ENCODE measurements at places on chromosomes 6 and 20.

DNA sequence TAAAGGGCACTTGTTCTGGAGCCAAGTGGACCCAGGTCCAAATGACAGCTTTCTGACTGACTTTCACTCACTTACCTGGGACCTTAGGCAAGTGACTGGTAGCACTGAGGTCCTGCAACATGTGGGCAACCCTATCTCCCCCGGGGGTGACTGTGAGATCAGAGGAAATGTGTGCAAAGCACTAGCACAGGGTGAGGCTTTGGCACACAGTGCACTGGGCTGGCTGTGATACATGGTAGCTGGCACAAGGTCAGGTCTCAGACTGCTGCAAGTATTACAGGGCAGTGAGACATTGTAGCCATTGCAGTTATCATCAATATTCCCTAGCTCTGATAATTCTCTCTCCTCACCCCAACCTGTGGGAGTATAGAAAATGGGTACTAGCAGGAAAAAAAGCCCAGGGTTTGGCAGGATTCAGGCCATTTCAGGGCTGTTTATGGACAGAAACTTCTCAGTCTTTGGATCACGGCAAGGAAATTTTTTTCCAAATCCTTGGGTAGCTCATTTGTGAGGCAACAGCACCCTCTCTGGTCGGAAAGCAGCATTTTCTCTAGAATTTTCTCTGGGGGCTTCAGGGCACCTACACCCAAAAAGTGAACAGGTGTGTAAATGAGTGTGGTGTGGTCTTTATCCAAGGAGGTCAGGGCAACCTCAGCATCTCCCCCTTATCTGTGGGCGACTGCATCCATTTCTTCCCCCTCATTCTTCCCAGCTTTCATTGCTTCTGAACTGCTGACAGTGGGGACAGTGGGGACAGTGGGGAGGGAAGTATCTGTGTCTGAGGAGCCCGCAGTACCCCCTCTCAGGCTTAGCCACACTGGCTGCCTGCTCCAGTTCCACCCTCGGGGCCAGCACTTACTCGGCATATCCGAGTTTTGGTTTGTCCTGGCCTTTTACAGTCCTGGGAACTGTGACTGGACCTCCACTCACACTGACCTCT is 148.7 kb upstream of the PHACTR3 start:
- no peak for DNase-seq

DNA sequence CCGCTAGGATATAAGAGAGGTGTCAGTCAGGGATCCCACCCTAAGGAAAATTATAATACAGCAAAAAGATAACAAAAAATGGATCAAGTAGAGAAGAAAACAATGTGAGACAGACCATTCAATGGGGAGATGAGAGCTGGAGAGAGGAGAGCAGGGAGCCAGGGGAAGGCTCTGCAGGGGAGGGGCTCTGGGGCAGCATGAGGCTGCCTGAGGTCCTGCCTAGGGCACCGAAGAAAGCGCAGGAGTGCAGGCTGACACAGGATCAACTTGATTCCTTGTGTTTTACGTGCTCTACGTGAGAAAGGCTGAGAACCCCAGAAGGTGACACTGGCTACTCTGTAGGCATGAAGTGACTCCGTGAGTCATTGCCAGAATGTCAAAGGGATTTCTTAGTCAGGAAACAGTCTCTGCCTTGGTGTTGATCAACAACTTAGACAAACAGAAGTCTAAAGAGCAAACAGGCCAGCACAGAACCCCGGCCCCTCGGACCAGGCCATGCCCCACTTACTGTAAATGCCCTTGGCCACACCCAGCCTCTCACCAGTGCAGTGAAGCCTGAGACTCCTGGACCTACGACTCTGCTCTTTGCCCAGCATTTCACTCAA is 290.1 kb upstream of the PRDM1 start:
- no peak for DNase-seq

GRCh38 chr6:109262261-109262660 is 120.0 kb downstream of the CD164 start:
- DNase-seq, result no peak

GRCh38 chr20:8043687-8044282 is 24.2 kb upstream of the TMX4 start:
- peak; percentile 69 for DNase-seq

DNA sequence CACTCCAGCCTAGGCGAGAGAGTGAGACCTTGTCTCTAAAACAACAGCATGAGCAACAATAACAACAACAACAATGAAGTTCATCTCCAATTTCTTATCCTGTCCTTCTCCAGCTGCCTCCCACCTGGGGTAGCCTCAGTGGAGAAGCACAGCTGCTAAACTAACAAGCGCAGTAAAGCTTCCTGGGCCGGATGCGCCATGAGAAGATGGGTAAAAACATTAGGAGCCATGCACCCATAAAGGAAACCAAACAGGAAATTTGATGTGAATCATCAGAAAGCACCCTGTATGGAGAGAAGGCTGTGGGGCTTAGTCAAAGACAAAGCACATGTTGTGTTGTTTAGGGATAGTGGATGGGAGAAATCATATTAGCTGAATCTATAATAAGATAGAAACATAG is 61.1 kb upstream of the CCN6 start:
- no peak for DNase-seq

GRCh38 chr6:108846101-108846500 is 2.1 kb upstream of the ARMC2 start:
- no peak for DNase-seq

GRCh38 chr6:169168706-169169105 is 84.9 kb downstream of the THBS2 start:
- no peak for DNase-seq

GRCh38 chr6:118080547-118080946 is 173.5 kb downstream of the SLC35F1 start:
- no peak for DNase-seq

DNA sequence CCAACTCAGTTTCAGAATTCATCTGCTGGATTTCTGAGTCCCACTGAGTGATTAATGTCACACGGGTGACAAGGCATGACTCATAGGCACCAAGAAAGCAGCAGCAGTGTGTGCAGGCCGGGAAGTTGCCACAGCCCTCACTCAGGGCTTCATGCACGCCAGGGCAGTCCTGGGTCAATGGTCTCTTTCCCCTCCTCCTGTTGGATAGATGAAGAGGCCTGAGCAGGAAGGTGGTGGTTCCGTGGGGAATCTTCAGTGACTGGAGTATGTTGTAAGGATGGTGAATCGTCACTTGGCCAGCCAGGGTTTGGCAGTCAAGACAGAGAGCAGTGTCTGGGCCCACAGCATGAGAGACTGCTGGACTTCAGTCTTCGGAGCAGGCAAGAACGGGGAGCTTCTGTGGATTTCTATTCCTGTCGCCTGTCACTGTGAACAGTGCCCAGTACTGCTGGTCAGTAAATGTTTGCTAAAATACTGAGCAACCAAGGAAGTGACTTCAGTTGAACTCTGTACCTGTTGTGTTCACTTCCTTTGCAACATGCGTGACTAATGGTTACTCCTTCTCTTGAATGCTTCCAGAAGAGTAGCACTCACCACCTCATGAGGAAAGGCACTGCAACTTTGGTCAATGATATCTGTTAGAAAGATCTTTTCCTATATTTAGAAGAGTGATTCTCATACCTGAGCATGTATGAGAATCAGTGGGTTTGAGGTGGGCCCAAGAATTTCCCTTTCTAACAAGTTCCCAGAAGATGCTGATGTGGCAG is 62.0 kb upstream of the CD93 start:
- no peak for DNase-seq

GRCh38 chr20:48776306-48776705 is 51.5 kb downstream of the PREX1 start:
- no peak for DNase-seq

- DNase-seq, result peak; percentile 51
These were observed 46.8 kb upstream of the PXDC1 start for GRCh38 chr6:3798055-3798919.

DNA sequence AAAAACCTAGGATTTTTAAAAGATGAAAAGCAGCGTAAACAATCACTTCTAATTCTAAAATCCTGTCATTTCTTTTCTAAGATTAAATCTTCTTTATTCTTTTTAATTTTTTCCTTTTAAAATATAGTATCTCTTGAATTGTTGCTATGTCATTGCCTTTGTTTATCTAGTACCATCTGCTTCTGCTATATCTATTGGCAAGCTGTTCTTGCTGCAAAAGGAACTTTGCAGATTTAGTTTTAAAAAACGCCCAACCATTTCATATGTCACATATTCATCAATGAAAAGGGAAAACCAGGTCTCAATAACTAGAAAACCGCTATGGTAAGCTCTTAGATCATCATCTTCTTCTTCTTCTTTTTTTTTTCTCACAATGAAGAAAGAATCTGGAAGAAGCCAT is 11.5 kb upstream of the EEF1A1 start:
- DNase-seq, result no peak

DNA sequence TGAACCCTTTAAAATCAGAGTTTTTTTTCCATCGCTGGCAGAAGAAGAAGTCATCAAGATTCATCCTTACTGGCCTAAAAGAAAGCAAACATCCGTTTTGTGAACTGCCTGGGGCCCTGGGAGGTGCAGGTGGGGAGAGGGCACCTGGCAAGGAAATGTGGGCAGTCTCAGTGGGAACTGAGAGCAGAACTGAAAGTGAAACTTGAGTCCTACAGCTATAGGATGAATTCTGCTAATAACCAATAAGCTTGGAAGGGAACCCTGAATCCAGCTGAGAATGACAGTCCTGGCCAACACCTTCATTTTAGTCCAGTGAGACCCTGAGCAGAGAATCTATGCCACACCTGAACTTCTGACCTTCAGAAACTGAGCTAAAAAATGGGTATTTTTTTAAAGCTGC is 130.1 kb upstream of the ASCC3 start:
- DNase-seq, result no peak

DNA sequence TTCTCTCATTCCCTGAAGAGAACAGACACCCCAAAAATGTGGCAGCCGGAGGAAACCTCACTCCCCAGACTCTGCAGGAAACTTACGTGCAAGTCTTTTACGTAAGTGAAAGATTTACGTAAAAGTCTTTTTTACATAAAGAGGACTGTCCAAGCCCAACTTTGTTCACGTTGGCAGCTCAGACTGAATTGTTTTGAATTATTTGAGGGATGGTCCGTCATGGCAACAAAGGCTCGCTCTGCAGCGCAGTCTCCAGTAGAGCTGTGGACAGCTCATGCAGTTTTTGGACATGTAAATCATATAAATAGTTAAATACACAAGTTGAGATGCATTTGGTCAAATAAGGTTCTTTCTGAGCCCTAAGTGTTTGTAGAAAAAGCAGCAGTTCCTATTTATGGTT is 394.8 kb downstream of the QKI start:
- no peak for DNase-seq

DNA sequence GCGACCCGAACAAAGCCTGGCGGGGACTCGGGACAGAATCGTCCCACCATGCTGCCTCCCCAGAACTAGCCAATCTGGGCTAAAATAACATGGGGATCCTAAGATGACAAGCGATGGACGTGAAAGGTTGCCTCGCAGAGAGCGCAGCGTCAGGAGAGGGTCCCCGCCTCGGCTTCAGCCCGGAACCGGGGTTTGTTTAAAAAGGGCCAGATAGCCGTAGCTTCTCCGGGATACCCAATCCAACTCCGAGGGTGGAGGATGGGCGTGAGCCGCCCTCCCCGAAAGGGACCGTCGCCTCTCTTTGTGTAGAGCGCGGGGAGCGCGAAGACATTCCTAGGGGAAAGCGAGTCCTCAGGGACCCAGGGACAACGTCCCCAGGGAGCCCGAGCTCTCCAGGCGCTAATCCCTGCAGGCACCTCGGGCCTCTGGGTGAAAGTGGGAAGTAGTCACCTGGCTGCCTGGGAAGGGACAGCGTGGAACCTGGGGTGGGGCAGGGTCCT is 643 bp downstream of the CD24 start:
- no peak for DNase-seq

DNA sequence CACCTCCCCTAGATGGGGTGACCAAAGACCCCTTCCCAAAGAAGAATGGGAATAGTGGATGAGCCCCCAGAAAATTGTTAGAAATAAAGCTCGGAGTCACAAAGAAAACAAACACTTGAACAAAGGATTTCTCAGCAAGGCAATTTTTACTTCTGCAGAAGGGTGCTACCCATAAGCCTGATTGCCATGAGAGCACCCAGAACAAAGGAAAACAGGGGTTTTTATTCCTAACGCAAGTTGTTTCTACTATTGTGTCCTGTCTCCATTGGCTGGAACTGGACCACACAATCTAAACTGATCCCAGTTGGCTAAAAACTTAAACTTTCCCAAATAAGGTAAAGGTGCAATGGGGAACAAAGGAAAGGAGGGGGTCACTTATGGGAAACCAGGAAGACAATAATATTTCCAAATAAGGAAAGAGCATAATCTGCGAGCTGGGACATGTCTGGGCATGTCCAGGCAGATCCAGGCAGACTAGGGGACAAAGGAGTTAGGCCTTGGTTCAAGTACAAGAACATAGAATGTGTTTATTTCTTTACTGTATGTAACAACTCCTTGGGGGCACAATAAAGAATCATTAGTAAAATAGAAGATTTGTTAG is 20.0 kb downstream of the HLA-B start:
- DNase-seq, result no peak

- no peak for DNase-seq
These were observed 28.2 kb upstream of the PLAGL1 start for GRCh38 chr6:144036064-144036834.

DNA sequence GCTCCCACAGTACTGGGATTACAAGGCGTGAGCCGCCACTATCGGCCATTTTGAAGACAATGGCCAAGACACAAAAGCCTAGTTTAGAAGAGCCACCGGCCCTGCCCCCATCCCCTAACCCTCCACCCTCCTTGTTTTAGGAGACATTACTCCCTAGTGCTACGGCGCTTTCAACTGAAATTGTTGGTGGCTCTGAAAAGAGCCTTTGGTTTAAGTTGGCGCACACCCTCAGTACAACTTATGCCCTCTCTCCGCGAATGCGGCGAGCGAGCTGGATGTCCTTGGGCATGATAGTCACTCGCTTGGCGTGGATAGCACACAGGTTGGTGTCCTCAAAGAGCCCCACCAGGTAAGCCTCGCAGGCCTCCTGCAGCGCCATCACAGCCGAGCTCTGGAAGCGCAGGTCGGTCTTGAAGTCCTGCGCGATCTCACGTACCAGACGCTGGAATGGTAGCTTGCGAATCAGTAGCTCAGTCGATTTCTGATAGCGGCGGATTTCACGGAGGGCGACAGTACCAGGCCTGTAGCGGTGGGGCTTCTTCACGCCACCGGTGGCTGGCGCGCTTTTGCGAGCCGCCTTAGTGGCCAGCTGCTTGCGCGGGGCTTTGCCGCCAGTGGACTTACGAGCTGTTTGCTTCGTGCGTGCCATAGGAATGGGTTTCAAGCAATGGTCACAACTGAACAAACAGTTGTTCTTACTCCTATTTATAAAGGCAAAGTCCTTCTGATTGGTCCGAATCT is 114.9 kb upstream of the BTN3A2 start:
- DNase-seq, result no peak

- peak; percentile 60 for DNase-seq
These were observed 17.3 kb downstream of the GABRR2 start for GRCh38 chr6:89297695-89298351.

- no peak for DNase-seq
These were observed 17.8 kb downstream of the TMEM30A start for GRCh38 chr6:75266716-75267291.

GRCh38 chr6:73418081-73418741 is 23.6 kb downstream of the DDX43 start:
- DNase-seq, result no peak

- DNase-seq, result no peak
These were observed 737.4 kb downstream of the KIF16B start for GRCh38 chr20:15835811-15836210.
